Pulmonary artery endothelial cell (primary cell): ENCODE measurements at places on chromosomes 5 and 9.

DNA sequence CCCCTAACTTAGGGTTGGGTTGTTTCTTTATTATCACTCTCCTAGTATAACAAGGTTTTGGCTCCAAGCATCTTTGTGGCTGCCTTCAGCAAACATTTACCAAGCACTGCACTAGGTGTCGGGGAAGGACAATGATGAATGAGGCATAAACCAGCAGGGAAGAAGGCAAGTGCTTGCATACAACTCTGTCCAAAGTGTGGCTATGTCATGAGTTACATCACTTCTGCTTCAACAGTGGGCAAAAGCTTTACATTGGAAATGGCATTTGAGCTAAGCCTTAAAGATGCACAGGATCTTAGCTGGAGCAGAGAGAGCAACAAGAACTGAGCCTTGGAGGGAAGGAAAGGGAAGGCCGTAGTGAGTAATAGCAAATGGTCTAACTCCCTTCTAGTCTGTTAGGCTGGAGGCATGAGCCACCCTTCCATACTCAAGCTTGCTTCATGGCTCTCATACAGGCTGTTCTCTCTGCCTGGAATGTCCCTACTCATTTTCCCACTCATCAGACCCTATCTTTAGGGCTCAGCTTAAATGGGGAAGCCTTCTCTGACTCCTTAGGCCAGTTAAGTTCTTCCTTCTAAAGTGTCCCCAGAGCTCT is 121.8 kb downstream of the SEMA6A start:
- no peak for DNase-seq

GRCh38 chr9:98536542-98537173 is 172.1 kb downstream of the GABBR2 start:
- DNase-seq = no peak

DNA sequence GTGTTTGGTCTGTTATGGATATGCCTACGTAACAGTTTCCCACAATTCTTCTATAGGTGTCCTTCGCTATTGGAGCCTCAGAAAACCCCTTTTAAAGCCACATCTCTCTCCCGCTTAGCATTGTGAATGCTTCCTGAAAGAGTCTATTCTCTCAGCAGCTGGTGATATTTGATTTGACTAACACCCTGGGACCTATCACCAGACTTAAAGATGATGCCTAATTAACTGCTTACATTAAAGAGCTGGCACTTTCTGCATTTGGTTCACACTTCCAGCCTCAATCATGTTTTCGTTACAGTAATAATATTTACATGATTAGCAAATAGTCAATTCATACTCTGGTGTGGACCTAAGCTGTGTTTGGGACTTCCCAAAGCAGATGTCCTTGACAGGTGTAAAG is 90.1 kb upstream of the VLDLR start:
- no peak for DNase-seq

GRCh38 chr5:122267185-122267584 is 44.9 kb upstream of the SNCAIP start:
- no peak for DNase-seq

GRCh38 chr9:133727876-133728441 is 10.2 kb downstream of the SARDH start:
- no peak for DNase-seq

DNA sequence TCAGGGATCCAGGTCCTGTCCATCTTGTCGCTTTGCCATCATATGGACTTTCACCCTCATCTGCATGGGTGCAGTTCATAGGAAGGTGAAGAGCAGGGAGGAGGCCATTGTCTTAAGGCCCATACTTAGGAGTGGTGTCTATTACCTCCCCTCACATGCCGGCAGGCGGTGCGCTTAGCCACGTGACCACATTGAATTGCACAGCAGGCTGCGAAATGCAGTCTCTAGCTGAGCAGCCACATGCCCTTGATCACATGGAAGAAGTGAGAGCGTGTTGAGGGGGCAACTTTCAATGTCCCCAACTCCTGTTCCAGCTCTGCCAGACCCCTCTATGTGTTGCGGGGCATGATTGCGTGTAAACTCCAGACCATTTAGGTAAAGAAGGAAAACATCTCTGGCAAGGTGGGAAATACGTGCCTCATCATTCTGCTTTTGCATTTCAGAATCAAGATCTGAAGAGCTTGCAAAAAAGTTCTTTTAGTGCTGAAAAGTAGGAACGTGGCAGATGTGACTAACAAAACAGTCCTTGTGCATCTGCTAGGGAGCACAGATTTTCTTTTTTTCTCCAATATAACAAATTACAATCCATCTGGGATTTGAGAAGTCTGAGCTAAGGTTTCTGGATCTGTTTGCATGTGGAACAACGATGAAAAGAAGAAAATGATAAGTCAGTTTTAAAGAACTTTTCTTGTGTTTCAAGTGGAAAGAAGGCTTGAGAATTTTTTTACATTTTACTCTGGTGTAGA is 34.4 kb downstream of the ROPN1L start:
- no peak for DNase-seq

- no peak for DNase-seq
Observed at GRCh38 chr9:137663584-137663983, 44.8 kb downstream of the EHMT1 start.

- no peak for DNase-seq
Observed at GRCh38 chr5:60604771-60605170, 95.2 kb downstream of the DEPDC1B start.

- no peak for DNase-seq
Observed at GRCh38 chr5:115343855-115344254, 47.4 kb upstream of the CCDC112 start.
